ENCODE measurements at places on chromosomes 16 and 17.

DNA sequence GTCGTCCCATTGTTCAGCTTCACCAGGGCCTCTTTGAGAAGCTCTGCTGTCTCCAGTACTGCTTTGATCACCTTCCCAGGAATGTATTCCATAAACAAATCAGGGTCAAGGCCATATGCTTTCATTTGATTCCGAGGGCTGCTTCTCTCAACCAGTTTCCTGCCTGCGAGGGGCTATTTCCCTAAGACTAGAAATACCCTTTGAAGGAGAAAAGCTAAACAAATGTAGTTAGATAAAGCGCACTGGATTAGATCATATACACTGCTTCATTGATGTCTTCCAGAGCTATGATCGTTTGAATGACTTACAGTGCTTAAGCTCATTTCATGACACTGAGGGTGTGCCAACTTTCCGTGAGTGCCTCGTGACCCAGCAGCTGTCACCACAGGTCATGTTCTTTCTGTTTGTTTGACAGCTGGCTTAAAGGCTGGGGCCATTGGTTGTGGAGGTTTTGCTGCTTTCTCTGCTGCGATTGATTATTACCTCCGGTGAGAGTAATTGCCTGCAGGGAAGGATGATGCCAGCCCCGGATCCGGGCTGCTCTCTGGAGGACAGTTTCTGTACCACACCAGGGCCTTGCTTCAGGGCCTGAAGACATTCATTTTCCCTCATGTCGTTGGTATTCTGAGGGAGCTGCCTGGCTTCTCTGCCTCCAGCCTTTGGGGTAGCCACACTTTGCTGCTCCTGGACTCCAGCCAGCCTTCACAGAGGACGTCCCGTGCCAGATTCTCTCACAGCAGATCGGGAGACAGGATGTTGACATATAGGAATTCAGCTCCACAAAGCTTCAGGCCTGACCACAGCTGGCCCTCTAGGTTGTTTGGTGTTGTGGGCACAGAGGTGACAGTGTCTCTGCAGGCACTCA, 3.9 kb downstream of the TIMM22 start:
- DNase-seq, result peak; percentile 30

DNA sequence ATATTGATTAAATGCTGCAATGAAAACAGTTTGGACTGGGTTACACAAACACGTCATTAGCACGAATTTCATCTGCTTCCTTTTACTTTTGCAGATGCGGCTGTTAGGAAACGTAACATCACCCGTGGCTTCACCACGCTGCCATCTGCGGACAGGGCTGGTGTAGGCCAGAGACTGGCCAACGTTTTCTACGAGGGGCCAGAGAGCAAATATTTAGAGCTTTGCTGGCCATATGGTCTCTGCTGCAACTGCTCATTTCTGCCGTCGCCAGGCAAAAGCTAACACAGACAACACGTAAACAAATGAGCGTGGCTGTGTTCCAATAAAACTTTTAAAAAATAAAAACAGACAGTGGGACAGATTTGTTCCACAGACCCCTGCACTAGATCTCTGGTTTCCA, 96.6 kb downstream of the ENGASE start:
- no peak for DNase-seq

DNA sequence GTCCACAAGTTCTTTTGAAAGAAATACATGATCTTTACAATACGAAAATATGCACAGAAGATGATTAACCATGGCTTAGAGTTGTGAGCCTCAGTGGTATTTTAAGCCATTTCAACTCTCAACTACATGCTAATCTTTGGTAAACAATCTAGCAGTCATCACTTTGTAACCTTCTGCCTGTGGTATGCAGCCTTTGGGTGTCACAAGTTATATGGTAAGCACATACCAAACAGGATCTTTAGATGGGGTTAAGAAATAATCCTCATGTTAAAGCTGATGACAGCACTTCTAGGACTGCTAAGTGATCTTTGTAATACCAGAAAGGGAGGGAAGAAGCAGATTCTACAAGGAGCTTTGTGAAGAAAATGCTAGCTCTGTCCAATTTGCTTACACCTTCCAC, 74.3 kb downstream of the CA4 start:
- DNase-seq, result no peak

- DNase-seq, result no peak
Observed at GRCh38 chr17:38800237-38800760, 943 bp upstream of the PIP4K2B start.

DNA sequence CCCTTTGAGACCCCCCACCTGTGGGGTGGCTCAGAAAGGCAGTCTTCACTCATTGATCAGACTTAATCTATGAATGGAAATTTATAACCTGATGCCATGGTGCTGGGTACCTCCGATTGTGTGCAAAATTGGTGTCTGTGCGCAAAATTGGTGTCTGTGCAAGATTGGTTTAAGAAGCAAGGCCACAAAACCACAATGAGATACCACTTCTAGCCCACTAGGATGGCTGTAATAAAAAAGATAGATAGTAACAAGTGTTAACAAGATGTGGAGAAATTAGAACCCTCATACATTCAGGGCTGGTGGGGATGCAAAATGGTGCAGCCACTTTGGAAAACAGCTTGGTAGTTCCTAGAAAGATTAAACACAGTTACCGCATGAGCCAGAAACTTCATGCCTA, 13.9 kb upstream of the CSNK2A2 start:
- DNase-seq, result no peak

GRCh38 chr16:50776037-50776436, 34.2 kb downstream of the CYLD start:
- DNase-seq, result no peak

GRCh38 chr17:70028978-70029767, 45.9 kb upstream of the KCNJ16 start:
- DNase-seq, result no peak

DNA sequence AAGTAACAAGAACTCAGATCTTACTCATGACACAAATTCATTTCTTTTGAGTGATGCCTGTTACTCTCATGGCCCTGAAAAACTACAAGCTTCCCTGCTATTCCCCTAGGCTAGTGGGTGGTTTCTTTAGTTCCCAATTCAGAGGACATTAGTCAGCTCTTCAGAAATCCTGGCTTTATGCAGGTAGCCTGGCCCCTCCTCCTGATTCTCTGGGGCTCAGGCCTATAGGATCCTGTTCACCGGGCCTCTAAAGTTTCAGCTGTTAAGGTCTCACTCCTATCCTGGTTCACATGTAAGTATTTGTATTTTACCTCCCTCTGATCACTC, 87.3 kb upstream of the IRX5 start:
- DNase-seq, result no peak

DNA sequence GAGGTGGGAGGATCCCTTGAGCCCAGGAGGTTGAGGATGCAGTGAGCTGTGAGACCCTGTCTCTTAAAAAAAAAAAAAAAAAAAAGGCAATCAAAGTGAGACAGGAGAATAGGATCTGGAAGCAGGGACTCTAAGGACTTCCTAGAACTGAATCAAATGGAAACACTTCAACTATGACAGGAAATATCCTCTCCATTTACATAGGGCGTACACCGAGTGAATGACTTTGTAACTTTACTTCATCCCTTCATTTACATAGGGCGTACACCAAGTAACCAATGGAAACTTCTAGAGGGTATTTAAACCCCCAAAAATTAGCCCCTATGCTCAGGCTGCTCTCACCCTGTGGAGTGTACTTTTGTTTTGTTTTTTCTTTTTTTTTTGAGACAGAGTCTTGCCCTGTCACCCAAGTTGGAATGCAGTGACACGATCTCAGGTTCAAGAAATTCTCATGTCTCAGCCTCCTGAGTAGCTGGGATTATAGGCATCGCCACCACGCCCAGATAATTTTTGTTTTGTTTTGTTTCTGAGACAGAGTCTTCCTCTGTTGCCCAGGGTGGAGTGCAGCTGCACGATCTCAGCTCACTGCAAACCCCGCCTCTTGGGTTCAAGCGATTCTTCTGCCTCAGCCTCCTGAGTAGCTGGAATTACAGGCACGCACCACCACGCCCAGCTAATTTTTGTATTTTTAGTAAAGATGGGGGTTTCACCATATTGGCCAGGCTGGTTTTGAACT, 9.6 kb upstream of the PRPSAP1 start:
- DNase-seq, result no peak

DNA sequence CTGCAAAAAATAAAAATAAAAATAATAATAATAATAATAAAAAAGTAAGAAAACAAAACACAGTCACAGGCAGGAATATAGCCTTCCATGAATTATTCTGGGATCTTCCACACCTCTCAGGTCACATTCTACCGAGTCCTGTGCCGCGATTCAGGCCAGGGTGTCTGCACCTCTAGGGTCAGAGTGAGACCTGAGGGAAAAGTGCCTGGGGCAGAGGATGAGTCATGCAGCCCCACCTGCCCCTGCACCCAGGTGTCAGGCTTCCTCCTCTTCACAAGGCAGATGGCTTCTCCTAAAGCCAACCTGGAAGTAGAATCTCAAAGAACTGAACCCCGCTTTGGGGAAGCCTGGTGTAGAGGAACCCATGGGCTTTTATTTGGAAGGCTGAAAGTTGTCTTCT, 283.7 kb downstream of the CPPED1 start:
- DNase-seq, result no peak

- no peak for DNase-seq
Observed at GRCh38 chr16:17556276-17557052, 85.7 kb upstream of the XYLT1 start.

- DNase-seq, result no peak
Observed at GRCh38 chr17:2190014-2190413, 113.6 kb downstream of the SMG6 start.

DNA sequence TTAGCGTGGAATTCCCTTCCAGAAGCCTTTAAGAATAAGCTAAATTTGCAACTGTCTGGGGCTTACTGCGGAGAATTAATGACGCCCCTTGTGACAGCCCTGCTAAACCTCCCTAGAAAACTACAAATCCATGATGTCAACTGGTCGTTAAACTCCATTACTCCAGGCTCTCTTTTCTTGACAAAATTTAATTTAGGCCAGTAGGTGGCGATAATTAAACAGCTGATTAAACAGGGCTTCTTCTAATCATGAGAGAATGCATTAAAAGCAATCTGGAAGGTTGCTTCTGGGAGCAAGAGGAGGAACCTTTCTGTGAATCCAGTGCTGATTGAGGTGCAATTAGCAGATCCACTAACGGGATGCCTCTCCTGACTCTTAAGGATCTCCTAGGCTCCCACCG, 8.1 kb upstream of the NLRP1 start:
- DNase-seq, result no peak

GRCh38 chr17:40818343-40818732, 4.1 kb downstream of the KRT10 start:
- DNase-seq, result no peak

- DNase-seq, result no peak
Observed at GRCh38 chr16:74766729-74767128, 7.9 kb downstream of the FA2H start.
